Tibial nerve (tissue), 4 donors: ENCODE measurements at places on chromosomes 1 and 21.

DNA sequence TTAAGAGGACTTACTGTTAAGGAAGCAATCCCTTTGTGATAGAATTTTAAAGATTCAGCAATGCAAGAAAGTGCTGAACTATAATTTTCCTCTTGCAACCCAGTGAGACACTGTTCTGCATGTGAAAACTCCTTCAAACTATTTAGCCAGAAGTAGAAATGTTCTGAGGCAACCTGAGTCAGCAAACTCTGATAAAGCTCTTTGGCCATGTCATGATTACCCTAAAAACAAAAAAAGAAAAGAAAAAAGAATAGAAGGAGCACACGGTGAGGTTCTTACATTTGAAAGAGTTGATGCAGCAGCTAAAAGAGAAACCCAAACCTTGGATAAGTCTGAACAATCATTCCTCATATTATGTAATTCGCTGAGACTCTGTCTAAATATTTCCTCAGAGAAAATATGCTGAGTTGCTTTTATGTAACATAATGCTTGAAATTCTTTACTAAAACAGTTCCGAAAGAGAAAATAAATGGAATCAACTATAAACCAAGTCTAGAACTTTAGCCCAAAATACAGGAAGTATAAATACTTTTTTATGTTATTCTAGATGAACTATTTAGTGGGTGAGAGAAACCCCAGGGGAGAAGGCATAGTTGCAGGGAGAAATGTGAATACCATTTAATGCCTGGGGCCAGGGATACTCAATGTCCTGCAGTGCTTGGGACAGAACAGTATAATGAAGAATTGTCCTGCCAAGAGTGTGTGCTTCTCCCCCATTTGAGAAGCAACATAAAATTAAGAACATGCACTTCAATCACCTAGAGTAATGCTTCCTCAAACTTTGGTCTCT, 60.0 kb downstream of the INTS7 start:
- no peak for DNase-seq

DNA sequence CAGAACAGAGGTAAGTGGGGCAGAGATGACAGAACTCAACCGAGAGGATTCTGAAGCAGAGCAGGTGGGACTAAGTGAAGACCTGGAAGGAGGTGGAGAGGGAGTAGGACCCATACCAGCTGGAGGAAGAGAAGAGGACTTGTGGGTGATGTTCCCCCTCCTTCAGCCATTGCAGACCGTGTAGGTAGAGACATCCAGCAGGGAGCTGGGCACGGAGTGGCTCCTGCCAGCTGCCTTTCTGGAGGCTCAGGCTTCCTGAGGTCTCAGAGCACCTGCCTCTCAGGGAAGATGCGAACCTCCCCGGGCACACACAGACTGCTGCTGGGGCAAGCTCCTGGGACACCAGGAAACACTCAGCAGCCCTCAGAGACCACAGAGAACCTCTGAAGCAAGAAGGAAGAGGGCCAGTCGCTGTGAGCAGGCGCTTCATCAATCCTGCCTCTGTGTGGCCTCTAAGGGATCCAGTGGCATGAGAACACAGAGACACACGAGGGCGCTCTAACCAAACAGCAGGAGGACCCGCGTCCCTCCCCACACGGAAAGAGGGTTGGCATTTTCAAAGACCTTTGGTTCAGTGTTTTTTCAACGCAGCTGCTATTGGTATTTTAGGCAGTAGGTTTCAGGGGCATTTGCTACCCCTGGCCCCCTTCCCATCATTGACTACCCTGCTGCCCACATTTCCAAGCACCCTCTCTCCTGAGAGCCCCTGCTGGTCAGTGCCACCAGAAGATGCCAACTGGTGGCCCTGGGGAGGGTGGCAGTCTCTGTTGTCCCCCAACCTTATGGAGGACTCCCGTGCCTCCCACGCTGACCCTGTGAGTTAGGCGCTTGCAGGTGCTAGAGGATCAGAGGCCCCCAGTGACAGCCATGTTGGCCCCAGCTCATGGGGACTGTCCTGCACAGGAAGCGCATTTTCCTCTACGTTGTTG, 89.6 kb upstream of the EDN2 start:
- peak; percentile 70 for DNase-seq

DNA sequence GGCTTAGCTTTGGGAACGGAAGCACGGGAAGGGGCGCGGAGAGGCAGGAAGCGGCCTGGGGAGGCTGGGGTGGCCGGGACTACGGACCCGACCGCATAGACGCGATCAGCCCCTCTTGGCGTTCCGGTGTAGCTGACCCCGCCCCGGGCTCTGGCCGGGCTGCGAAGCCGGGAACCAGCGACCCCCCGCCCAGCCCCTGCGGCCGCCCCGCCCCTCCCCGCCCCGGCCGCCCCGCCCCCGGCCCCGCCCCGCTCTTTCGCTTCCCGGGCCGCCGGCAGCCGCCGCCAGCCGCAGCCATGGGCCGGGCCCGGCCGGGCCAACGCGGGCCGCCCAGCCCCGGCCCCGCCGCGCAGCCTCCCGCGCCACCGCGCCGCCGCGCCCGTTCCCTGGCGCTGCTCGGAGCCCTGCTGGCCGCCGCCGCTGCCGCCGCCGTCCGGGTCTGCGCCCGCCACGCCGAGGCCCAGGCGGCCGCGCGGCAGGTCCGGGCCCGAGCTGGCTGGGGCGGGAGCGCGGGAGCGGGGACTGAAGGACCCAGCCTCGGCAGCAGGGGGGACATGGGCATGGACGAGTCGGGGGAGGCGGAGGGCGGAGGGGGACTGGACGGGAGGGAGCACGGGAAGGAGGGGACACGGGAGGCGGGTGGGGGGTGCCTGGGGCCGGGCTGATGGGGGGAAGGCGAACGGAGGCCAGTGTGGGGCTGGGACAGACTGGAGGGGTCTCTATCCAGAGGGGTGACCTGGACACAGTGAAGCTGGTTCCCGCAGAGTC, at the start of gene SELENON:
Gene SELENON, plus strand, starts transcription at position 259 of the 768 bp plus-strand sequence. Its CDS starts 38 bp downstream, at position 297.
- no peak for DNase-seq

- DNase-seq: no peak
These were observed 3.0 kb downstream of the GNAT2 start for GRCh38 chr1:109616391-109616790.

- no peak for DNase-seq
These were observed 311.8 kb downstream of the SMYD3 start for GRCh38 chr1:246195296-246195695.

- no peak for DNase-seq
These were observed 67.3 kb downstream of the NOS1AP start for GRCh38 chr1:162136760-162137159.

DNA sequence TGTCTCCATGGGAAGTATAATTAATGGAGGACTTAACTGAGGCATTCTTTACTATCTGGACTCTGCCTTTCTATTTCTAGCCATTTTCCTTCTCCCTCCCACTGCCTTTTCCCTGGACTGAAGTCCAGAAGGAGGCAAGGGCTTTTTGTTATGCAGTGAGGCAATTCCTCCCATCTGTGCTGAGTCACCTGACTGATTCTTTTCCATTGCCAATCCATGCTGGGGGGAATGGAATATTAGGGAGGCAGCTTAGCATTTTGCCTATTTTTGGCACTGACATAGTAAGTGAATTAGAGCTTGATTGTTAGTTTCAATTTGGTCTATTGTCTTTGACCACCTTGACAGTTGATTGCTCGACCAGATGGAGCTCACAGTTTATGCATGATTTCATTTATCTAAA, 1000.6 kb upstream of the PRMT6 start:
- no peak for DNase-seq

GRCh38 chr1:185823467-185823866, 89.3 kb downstream of the HMCN1 start:
- no peak for DNase-seq

DNA sequence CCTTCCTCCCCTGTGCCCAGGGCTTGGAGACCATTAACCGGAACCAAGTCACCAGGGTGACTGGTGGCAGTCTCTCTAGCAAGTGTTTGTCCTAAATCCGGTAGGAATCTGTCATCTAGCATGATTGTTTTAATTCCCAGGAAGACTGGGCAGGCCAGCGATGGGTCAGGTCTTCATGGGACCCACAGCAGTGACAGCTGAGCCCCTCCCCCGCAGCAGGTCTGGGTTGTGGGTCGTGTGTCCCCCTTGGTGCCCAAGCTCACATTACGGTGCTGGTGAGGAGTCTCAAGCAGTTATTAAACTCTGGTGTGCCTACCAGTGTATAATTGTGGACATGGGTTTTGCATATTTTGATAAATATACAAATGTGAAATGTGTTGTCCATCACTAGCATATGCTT, 466.5 kb downstream of the MATN1 start:
- DNase-seq: no peak

DNA sequence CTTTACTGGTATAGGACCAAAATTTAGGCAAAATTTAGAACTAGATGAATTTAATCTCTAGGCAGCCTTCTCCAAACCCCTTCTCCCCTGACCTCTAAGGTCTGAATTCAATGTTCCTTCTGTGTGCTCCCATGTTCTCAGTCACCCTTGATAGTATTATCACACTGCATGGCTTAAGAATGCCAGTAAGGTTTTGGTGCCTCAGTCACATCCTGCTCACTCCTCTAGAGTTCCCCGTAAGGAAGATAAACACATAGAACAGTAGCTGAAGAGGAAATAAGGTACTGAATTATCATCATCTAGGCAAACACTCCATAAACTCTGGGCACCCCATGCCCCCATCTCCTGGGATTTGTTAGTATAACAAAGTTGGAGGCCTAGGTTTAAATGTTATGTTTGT, 18.2 kb downstream of the PRRX1 start:
- no peak for DNase-seq

DNA sequence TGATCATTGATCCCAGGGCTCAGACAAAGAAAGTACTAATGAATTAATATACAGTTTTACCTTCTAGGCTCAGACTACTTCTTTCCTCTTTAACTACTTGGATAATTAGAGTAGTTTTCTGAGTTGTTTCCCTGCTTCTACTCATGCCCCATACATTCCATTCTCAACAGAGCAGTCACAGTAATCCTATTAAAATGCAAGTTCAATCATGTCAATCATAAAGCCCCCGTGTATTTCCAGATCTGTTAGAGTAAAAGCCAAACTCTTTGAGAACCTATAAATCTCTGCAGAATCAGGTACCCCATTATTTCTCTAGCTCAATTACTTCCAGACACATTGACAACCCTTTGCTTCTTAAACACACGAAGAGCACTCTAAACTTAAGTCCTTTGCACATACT, 242.1 kb upstream of the PRMT6 start:
- DNase-seq: no peak

GRCh38 chr1:163844459-163844858, 522.7 kb downstream of the NUF2 start:
- DNase-seq: no peak

- DNase-seq: no peak
These were observed 149.4 kb downstream of the FAM78B start for GRCh38 chr1:166017395-166017794.

GRCh38 chr1:234400773-234401172, 27.5 kb downstream of the COA6 start:
- no peak for DNase-seq

DNA sequence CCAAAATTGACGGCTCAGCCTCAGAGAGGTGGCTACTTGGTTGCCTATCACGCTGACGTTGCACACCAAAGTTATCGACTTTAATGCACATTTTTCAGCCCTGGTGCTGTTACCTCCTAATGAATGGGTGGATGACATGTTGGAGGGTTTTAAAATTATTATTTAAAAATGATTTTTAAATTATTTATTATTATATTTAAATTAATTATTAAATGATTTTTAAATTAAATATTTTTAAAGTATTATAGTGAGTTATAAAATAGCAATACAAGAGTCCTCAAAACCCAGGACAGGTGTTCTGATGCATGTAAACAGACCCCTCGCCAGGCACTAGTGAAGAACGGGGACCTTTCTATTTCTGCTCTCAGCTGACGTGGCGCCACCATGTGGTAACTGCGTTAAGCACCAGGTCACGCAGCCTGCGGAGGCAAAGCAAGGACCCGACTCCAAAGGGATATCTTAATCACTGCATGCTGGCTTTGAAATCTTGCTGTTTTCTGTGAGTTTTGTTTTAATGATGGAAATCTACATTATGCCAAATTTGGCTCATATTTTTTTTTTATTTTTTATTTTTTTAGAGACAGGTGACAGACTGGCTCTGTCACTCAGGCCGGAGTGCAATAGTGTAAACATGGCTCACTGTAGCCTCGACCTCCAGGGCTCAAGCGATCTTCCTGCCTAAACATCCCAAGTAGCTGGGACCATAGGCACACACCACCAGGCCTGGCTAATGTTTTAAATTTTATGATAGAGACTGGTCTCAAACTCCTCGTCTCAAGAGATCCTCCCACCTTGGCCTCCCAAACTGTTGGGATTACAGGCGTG, 22.6 kb downstream of the CASP9 start:
- peak; percentile 55 for DNase-seq

- no peak for DNase-seq
These were observed 57.8 kb downstream of the TMEM53 start for GRCh38 chr1:44616284-44616990.

- DNase-seq: no peak
These were observed 63.9 kb downstream of the CSMD2 start for GRCh38 chr1:34101151-34101550.

GRCh38 chr1:147243841-147244240, 1.4 kb downstream of the CHD1L start:
- DNase-seq: no peak

DNA sequence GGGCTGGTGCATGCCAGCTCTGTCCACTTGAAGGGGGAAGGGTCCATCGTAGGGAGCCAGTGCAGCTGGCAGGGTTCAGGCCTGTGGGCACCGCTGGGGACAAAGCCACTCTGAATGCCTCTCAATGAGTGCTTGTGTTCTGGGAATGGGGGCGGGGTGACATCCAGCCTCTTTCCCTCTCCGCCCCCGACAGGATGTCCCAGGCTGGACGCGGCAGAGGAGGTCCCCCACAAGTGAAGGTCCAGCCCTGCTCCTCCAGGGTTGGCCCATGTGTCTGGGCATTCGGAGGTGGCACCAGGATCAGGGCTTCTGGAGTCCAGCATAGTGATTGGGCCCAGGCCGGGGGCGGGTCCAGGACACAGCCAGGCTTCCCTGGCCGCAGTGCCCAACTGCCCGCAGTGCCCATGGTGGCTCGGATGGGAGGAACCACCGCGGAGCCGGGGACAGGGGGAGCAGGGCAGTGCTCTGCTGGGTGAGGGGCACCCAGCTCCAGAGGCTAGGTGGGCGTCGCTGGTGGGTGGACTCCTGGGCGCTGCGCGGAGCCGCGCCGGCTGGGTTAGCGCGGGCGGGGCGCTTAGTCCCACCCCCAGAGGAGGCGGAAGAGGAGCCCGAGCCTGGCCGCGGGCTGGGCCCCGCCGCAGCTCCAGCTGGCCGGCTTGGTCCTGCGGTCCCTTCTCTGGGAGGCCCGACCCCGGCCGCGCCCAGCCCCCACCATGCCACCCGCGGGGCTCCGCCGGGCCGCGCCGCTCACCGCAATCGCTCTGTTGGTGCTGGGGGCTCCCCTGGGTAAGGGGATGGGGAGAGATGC, at the start of gene SHISA4:
Gene SHISA4, plus strand, starts transcription at position 617 of the 808 bp plus-strand sequence. Its CDS starts 97 bp downstream, at position 714.
- peak; percentile 68 for DNase-seq

- no peak for DNase-seq
These were observed 9.6 kb downstream of the ZBTB18 start for GRCh38 chr1:244060686-244061085.

- DNase-seq: no peak
These were observed 45.8 kb upstream of the DMRTB1 start for GRCh38 chr1:53413175-53414001.

- DNase-seq: no peak
These were observed 56.7 kb downstream of the SLC37A1 start for GRCh38 chr21:42570362-42570761.
